Left lung (tissue), 14 donors: ENCODE measurements at places on chromosomes 12 and 14.

DNA sequence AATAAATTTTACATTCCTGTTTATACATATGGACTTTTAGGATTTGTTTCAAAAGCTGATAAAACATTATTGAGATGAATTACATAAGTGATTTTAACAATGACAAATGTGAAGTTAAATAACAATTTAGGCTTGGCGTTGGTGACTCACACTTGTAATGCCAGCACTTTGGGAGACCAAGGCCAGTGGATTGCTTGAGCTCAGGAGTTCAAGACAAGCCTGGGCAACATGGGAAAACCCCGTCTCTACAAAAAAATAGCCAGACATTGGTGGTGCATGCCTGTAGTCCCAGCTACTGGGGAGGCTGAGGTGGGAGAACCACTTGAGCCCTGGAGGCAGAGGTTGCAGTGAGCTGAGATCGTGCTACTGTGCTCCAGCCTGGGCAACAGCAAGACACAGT is 7.4 kb downstream of the ACOT2 start:
- no peak for DNase-seq

- DNase-seq: no peak
Measured at GRCh38 chr12:25320123-25321006, 69.6 kb upstream of the KRAS start.

GRCh38 chr12:114676142-114676741 is 7.7 kb downstream of the TBX3 start:
- DNase-seq: no peak

GRCh38 chr14:80278293-80279023 is 67.2 kb upstream of the DIO2 start:
- DNase-seq: no peak

DNA sequence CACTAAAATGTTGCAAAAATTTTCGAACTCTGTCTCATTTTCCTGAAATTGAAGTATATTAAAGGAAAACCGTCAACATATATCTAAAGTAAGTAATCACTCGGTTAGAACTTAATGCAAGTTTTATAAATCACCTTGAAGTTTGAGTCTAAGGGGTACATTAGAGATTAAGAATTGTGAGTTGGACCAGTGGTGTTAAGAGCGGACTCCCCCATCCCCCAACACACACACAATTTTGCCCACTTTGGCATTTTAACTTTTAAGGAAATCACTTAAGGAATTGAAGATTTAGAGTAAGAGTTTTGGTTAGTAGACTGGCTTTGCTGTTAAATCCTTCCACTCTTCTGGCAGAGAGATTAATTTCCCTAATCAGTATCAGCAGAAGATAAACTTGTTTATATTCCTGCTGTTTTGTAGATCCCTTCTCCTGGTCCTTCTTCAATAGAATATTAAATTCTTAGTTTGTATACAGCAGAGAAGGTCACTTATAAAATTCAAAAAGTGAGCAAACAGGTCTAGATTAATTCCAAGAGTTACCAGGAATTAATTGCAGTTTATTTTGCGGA is 1.5 kb downstream of the HIF1A start:
- no peak for DNase-seq

GRCh38 chr14:103483600-103483999 is 39.0 kb downstream of the CKB start:
- DNase-seq: no peak

- no peak for DNase-seq
Measured at GRCh38 chr12:64633940-64634337, 23.6 kb downstream of the RASSF3 start.

DNA sequence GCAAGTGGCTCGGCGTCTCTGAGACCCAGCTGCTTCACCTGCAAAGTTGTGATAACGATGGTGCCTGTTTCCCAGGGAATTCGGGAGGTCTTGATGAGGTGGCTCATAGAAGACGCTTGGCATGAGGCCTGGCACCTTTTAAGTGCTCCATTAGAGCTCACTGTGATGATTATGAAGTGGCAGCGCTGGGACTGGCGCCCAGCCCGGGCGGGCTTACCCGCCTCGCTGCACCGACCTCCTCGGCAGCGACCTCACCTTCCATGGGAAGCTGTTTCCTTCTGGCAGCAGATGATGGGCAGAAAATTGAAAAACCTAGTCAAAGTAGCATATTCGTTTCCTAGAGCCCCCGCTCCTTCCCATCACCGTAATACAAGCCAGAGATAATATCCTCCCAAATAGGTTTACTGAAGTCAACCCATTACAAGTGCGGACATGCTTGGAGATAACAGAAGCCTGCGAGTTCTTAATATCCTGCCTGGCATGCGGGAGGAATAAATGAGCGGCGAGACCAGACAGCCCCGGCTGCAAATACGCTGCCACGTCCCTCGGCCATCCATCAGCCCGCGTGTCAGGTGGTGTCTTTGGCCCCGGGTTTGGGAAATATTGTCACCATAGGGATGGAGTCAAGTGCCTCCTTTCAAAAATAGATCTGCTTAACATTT is 35.2 kb upstream of the DLK1 start:
- DNase-seq: no peak
